GM10248 (cell line): ENCODE measurements at places on chromosomes 6 and 20.

- DNase-seq, result no peak
Observed at GRCh38 chr6:53765270-53765669, 29.5 kb upstream of the LRRC1 start.

DNA sequence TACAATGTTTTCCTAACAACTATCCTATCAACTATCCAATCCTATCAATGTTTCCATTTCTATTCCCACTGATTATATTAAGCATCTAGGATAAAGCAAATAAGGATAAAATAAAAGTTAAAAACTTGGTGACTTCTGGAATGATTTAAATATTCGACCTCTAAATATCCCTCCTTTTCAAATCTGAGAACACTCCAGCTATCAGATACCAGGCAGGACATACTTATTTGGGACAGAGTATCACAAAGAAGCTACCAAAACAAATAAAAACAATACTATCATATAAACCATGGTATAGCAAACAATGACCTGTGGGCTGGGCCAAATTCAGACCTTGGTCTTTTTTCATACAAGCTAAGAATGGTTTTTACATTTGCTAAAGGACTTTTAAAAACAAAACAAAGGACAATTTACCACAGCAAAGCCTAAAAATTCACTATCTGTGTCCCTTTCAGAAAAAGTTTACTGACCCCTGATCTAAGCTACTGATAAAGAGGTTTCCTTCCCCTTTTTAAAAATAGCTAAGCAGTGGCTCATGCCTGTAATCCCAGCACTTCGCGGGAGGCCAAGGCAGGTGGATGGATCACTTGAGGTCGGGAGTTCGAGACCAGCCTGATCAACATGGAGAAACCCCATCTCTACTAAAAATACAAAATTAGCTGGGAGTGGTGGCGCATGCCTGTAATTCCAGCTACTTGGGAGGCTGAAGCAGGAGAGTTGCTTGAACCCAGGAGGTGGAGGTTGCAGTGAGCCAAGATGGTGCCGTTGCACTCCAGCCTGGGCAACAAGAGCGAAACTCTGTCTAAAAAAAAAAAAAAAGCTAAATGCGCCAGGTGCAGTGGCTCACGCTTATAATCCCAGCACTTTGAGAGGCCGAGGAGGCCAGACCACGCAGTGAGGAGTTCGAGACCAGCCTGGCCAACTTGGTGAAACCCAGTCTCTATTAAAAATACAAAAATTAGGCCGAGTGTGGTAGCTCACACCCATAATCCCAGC lies 6.0 kb downstream of the NUP153 start:
- DNase-seq, result no peak

DNA sequence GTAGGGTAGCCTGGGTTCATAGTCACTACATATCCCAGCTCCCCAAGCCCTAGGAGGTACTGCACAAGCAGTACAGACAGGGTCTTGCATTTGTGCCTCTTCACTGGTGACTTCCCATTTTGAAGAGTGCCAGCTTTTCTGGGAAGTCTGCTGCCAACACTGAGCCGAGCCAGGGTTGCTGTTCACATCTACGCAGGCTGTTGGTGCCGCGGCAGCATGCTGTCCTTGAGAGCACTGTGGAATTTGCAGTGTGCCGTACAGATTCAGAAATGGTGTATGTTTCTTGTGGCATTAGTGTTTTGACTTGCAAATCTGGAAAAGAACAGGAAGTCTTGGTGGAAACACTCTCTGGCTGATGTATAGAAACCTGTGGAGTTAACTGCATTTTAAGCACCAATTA lies 67.5 kb downstream of the JARID2 start:
- DNase-seq, result no peak

- DNase-seq, result no peak
Observed at GRCh38 chr6:154909821-154910220, 85.3 kb upstream of the TIAM2 start.

DNA sequence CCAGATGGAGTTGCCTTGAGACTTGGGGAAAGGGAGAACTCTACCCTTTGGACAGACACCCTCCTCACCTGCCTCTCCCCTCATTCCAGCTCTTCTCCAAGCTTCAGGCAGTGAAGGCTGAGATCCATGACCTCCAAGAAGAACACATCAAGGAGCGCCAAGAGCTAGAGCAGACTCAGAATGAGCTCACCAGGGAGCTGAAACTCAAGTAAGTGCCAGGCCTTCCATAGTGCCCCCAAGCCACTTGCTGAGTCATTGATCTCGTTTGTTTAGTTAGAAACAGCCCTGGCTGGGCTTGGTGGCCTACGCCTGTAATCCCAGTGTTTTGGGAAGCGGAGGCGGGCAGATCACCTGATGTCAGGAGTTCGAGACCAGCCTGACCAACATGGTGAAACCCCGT lies 39.2 kb downstream of the KIF3B start:
- DNase-seq, result no peak

DNA sequence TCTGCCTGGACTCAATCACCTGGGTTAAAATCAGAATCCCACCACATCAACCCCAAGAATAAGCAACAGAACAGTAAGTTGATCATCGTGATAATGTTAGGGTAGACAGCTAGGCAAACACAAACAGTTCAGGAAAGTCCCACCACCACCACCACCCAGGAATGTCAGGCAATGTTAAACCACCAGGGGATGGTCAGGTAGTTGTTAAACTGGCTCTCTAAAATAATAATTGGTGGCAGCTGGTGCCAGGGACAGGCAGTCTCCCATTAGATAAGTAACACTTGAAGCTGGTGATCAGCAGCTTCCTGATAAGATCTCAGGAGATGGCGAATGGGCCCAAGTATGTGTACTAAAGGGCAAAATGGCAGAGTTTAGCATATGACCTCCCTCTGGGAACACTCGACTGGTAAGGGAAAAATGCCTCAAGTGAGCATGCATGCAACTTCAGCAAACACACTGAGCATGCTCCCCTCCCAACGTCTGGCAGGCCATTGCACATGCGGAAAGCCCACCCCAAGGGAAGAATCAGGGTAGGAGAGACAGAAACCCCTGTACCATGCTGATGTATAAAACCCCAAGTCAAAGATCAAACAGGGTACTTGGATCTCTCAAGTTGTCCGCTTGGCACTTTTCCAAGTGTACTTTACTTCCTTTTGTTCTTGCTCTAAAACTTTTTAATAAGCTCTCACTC lies 66.6 kb downstream of the IPCEF1 start:
- DNase-seq, result no peak
